ENCODE measurements at places on chromosomes 16 and 17.

- no peak for DNase-seq
Measured at GRCh38 chr17:53662608-53663007, 160.1 kb upstream of the KIF2B start.

GRCh38 chr16:30769379-30770089 is 7.4 kb downstream of the RNF40 start:
- no peak for DNase-seq

DNA sequence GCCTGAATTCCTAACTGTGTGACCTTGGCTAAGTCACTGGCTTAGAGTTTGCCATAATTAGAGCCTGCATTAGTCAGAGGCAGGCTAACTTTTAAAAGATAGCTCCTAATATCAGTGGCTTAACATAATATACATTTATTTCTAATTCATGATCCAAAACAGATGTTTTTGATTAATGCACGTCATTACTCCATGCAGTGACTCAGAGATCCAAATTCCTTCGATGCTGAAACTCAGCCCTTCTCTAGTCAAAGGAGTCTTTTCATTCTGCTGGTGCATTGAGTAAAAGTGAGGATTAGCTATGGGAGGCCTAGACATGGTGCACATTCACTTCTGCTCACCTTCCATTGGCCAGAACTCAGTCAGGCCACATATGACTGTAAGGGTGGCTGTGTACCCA is 49.8 kb downstream of the IRX3 start:
- no peak for DNase-seq

- no peak for DNase-seq
Measured at GRCh38 chr17:12247761-12248160, 227.1 kb downstream of the MAP2K4 start.

GRCh38 chr17:31838636-31839225 is 20.3 kb downstream of the COPRS start:
- no peak for DNase-seq

- DNase-seq, result no peak
Measured at GRCh38 chr17:79919164-79919585, 79.9 kb upstream of the CBX4 start.

- DNase-seq, result no peak
Measured at GRCh38 chr16:2331199-2331930, 9.2 kb downstream of the ABCA3 start.

DNA sequence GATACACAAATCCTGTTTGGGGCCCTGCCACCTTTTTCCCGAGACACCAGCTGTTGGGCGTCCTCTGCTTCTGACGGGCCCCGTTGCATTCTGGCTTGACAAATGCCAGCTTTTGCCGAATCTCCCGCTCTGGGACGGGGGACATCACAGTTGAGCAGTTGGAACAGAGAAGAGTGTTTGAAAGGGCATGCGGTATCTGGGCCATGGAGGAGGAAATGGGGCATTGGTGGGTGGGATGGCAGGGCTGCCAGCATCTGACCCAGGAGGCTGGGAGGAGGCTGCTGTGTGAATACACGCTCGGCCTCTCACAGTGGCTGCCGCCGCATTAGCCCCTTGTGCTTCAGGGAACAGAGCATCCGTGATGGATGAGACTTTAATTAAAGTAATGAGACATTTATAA is 184.3 kb upstream of the TNRC6C start:
- DNase-seq, result no peak

DNA sequence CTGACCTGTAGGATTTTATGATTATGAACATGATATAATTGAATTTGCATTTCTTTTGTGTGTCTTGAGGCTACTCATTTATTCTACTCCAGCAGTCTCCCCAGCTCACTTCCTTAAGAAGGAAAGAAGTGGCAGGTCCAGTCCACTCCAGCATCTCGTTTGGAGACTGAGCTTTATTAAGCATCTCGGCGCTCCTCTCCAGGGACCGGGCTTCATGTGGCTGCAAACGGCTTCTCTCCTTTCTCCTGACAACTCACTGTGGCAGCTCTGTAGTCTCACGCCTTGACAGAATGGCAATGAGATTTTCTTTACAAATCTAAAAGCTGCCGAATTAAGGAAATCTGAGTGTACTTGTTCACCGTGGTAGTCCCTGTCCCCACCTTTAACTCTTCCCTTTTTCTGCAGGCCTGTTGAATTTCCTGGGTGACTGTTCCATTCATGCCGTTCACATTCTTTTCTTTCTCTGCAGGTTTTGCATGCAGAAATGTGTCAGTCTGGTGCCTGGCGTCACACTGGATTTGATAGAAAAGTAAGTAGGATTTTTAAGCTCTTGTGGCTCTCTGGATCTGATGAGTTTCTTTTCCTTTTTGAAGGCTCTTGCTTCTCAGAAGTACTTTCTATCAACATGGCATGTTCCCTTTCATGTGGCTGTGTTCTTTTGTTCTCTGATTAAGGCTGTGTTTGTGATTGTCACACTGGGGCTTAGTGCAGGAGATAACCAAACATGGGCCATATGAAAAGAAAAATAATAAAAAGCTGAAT is 200.5 kb upstream of the CHMP6 start:
- no peak for DNase-seq

DNA sequence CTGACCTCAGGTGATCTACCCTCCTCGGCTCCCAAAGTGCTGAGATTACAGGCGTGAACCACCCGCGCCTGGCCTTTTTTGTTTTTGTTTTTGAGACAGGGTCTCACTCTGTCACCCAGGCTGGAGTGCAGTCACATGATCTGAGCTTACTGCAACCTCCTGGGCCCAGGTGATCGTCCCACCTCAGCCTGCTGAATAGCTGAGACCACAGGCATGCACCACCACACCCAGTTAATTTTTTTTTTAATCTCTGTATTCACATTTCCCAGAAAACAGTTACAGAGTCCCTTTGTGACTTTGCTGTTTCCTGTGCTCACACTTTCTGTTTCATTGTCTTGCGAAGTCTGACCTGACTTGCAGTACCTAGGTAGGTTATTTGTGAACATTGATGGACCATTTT is 2.7 kb downstream of the CLUAP1 start:
- no peak for DNase-seq

DNA sequence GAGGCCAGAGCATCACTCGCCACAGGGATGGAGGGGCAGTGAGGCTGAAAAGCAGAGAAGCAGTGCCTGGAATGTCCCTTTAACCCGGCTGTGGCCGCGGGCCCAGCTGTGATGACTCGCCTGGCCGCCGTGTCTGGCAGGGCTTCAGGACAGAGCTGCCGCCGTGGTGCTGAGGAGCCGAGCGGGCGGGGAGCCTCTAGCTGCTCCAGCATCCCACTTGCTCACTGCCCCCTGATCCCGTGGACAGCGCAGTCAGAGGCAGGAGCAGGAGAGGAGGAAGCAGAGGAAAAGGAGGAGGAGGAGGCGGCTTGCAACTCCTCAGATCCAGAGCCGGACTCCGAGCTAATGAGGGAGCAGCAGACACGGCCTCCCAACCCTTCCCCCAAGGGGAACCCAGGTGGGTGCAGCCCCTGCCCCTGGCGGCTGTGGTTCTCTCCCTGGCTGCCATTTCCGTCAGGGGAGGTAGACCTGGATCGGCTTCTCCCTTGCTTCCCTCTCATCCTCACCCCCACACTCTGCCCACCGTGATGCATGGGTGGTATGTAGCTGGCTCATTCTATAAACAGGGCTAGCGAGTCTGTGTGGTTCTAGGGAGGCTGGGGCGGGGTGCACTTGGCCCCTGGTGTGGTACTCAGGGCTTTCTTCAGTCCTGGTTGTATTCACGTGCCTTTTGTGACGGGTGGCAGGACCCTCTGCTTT is 165.7 kb downstream of the CMIP start:
- DNase-seq, result no peak

DNA sequence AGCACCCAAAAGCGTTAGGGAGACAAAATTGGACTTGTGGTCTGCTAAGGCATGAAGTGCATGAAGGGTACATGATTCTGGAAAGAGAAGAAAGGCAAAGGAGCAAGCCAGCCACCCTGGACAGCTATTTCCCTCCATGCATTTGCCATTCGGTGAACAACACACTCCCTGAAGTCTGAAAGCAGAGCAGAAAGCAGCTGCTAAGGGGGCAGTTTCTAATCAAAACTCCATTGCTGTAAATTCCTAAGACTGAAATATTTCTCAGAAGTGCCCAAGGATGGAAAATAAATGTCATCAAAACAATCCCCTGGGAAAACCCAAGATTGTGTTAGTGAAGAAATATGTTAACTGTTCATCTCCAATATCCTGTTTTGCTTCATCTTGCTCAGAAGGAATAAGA is 44.3 kb downstream of the PMP22 start:
- no peak for DNase-seq

DNA sequence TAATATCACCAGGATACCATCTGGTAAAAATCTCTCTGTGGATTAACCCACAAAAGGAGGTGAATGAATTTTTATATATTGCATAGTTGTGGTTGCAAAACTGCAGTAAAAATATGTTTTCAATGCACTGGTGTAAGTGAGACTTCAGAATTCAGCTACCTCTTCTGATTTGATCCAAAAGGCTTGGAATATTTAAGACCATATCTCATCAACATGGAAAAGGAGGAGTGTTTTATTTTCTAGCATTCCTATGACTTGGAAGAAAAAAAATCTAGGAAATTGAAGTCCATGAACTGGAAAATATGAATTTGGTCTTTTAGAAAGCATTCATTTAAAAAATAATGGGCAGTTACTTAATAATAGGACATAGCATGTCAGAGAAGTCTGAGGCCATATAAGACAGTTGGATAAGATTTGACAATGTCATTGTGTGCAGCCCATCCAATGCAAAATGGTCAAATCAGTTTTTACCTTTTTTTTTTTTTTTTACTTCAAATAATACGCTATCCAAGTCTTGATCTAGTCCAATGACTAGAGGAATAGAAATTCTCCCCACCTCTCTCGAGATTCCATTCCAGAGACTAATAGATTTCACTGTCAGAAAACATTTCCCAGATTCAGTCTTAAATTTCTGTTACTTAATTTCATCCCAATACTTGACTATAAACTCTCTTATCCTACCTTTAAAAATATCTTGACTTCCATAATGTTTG is 364.9 kb upstream of the PMFBP1 start:
- DNase-seq, result no peak

- no peak for DNase-seq
Measured at GRCh38 chr17:13140750-13141149, 122.9 kb upstream of the ELAC2 start.

Measured in NCI-H526 treated with DMSO at 0.1 percent for 48 hours (cell line).